ENCODE measurements at places on chromosomes 2 and 18. TPM values are rescaled to one million over a fixed set of nuclear protein-coding genes. Genes with fewer than 3 reads are reported as not detected.

COL6A3 gene
- 465 TPM for total RNA-seq

CCDC74B gene
- total RNA-seq: 3.9 TPM

TEX44 gene
- total RNA-seq: not detected

CLHC1 gene
- total RNA-seq: 3.2 TPM

GALNT5 gene
- total RNA-seq: 3.1 TPM

POTEJ gene
- total RNA-seq: not detected

NAT8 gene
- not detected for total RNA-seq

ACOXL gene
- total RNA-seq: not detected

ANKRD36B gene
- 14.1 TPM for total RNA-seq

DNA sequence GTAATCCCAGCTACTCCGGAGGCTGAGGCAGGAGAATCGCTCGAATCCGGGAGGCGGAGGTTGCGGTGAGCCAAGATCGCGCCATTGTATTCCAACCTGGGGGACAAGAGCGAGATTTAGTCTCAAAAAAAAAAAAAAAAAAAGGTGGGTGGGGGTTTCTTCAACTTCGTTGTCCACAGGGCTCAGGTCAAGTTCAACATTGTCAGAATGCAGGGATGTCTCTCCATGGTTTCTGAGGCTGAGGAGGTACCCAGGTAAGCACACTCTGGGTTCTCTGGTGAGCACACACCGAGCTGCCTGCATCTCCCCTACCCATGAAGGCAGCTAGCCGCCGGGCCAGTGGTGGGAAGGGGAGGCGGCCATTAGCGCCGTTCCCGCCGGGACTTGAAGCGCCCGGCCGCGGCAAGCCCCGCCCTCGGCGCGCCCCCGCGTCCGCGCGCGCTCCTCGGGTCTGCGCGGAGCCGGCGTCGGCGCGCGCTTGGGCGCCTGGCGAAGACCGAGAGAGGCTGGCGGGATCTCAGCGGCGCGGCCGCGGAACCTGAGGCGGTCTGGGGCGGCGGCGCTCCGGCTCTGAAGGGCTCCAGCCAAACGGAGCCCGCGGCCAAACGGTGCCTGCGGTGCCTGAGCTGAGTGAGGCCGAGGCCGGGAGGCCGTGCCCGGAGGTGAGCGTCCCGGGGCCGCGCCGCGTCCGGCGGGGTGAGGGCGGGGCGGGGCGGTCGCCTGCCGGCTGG is at the start of gene UBXN2A:
TSS of gene UBXN2A (plus strand) at position 477 of the 731 bp plus-strand sequence. CDS start 17,852 bp downstream, outside the sequence.
- peak; percentile 77 for DNase-seq

DNA sequence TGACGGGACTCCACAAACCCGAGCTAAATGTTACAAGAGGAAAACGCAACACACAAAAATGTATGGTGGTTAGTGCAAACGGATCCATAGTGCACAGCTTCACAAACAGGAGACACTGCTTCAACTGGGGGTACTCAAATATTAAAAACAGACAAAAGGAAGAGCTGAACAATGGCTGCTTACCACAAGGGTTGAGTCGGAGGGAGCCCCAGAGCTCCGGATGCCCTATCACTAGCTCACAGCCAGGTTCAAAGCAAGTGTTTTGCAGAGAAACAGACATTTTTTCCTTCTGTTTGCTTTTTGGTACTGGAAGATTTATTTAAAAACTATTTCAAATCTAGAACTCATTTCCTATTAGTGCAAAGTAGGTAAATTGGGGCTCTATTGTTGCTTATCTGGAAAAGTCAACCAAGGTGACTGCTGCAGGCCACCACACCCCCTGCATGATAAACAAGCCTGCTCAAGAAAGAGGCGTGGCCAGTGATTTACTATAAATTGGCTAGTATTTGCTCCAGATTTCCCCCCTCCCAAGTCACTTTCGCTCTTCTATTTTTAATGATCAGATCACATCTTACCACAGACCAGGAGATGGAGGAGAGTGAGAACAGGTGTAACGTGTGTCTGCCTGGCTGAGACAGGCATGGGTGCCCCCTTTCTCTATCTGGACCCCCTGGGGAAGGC is 46.5 kb downstream of the ZAP70 start:
- DNase-seq: no peak

DNA sequence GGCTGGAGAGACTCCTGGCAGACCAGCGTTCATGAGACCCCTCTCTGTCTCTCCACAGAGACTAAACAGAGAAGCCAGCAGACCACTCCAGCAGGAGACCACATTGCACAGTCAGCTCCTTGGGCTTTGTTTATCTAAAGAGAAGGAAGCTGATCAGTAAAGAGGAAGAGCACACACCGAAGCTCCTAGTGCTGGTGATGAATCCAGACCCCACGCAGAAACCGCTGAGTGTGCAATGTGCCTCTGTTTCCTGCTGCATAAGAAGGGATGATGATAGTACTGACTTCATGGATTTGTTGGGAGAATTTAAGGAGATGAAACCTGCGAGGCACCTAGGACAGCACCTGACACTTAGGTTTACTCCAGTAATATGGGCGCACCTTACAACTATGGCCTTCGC is 544.1 kb upstream of the ID2 start:
- no peak for DNase-seq

- DNase-seq: no peak
These were observed 21.8 kb upstream of the RGPD4 start for GRCh38 chr2:107804608-107805498.

- no peak for DNase-seq
These were observed 178.1 kb downstream of the BARD1 start for GRCh38 chr2:214631406-214631805.

- DNase-seq: no peak
These were observed 140.8 kb downstream of the BCL11A start for GRCh38 chr2:60412620-60413019.

DNA sequence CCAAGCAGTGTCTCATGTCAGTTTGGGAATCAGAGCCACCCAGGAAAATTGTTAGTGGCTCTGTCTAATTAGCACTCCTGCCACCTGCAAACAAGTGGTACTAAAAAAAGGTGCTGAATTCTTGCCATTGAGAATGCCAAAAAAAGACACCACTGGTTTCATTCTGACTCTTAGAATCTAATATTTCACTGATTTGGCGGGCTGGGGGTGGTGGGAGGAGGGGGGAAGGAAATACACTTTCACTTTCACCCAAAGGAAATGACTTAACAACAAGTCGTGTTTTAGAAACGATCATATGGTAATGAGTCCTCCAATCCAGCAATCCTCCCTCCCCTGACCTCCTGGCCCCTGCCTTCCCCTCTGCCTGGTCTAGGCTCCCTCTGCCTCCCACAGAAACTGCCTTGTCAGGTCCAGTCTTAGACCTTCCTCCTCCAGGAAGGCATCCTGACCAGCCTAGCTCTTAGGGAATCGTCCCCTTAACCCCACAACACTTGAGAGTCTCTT is 4.4 kb upstream of the KLHL29 start:
- peak; percentile 32 for DNase-seq

DNA sequence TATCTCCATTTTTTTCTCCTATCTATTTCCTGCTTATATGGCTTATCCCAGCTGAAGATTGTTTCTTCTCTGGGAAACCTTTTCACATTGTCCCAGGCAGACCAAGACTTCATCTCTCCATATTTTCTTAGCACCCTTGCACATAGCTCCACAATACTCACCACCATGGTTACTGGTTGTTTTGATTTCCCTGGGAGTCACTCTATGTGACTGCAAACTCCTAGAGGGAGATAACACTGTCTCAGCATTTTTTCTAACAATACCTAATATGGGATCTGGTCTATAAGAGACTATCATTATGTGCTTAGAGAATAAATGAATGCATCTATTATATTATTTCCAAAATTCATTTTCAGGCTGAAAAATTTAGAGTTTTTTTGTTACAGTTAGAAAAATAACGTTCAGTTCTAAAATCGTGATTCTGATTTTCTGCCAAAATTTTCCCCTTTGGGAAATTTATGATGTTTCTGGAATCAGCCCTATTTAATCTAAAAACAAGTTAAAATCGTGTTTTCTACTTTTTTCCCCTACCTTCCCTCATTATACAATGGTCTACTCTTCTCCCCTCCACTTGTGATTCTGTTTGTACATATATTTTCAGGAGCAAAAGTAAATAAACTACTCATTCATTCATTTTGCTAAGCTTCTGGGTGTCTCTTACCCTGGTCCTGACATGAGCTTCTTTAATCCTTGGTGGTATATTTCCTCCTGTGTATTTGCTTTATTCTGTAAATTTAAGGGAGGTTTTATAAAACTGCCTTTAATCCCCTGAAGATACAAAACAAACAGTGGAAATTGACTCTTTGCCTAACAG is 95.4 kb downstream of the HNMT start:
- DNase-seq: no peak

DNA sequence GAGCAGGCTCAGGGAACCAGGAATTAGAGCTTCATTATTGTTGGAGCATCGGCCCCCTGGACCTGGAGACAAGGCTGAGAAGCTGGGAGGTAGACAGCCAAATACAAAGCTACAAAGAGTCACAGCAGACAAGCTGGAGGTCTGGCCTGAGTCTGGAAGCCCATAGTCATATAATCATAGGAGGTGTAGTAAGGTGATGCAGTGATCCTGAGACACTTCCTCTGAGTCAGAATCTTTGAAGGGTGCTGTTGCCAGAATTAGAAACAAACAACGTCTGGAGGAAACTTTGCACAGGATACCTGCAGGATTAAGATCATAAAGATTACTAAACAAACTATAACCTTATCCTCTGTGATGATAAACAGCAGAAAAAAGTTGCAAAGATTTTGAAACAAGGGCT is 213.8 kb downstream of the DSC3 start:
- no peak for DNase-seq

- no peak for DNase-seq
These were observed 19.5 kb downstream of the FBXO15 start for GRCh38 chr18:74128159-74128558.
